Cardiac septum (tissue), 1 donor: ENCODE measurements at places on chromosomes 4 and X.

GRCh38 chr4:2696423-2696822 lies 59.7 kb downstream of the TNIP2 start:
- DNase-seq: no peak

DNA sequence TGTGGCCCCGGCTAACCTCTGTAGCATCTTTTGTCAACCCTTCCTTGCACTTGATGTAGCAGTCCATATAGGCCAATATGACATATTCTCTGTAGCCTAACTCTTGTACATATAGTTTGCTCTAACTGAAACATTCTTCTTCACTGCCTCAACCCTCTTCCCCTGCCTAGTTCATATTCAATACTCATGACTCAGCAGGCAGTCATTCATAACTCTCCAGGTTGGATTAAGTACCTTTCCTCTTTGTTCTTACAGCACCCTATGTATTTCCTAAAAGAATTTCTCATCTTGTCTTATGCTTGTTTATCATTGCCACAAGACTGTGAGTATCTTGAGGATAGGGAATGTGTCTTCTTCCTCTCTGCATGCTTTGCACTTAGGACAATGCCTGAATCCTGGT lies 76.9 kb downstream of the TMLHE start:
- DNase-seq: no peak

DNA sequence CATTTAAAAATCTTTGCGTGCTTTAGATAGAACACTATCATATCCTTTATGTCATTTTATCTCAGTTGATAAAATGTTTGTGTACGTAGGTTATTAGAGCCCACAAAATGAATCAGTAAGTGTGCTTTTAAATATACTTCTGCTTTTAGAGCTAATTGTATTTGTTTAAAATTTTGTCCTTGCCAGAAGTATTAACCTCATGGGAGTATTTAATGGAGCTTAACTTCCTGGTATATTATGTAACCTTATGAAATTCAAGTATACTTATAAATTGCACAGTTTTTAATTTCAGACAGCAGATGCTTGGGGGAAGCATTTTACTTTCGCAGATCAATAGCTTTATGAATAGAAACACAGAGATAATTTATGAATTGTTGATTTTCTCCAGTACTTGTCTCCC lies 90.2 kb downstream of the DIPK2B start:
- no peak for DNase-seq

GRCh38 chr4:184459413-184459812 lies 14.9 kb downstream of the IRF2 start:
- no peak for DNase-seq

- DNase-seq: no peak
Measured at GRCh38 chrX:35006361-35006760, 63.8 kb downstream of the FAM47B start.

DNA sequence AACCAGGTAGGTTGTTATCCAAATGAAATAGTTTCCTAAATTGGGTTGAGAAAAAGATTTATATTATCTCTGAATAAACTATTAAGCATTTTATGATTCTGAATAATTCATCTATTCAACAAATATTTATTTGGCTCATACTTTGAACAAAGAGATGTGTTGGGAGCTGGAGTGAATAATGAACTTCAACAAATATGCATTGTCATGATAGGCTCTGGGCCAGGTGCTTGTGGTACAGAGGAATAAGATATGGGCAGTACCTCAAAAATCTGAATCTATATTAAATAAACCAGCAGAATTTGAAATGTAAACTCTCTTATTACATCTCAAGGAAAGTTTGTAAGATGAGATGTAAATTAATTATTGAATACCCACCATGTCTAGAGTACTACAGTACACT lies 75.7 kb upstream of the DCLK2 start:
- DNase-seq: no peak

DNA sequence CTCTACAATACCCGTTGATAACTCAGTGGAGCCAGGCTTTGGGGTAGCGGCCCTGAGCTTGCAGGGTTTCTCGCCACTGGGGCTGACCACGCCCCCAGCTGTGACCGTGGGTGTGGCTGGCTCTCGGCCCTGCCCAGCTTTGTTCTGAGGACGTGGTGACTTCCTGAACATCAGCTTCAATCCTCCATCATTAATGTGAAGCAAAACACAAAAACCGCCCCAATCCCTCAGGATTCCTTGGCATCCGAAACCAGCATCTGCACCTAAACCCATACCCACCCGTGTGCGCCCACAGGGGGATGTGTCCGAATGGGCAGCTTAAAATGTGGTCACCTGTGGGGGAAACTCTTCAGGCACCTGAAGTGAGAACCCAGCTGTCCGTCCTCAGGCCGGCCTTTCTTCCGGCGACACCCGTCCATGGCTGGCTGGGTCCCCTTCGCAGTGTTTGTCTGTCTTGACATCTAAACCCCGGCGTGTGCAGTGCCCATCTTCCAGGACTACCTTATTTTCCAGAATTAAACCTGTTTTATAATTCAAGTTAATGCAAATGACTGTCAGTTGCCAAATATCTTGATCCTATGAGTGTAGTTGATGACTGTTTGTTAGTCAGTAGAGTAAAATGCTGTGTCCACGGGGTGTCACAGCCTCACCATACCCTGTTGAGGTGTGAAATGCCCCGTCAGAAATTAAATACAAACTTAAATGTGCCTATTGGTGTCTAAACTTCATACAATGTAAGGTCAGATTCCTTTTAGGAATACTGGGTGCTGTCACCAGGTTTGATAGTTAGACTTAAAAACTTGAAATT lies 27.3 kb downstream of the NELFA start:
- no peak for DNase-seq

- DNase-seq: no peak
Measured at GRCh38 chr4:20037745-20038144, 214.0 kb upstream of the SLIT2 start.
